ENCODE measurements at places on chromosomes 1 and 21.

GRCh38 chr1:238960071-238960470, 426.3 kb upstream of the CHRM3 start:
- DNase-seq = no peak

DNA sequence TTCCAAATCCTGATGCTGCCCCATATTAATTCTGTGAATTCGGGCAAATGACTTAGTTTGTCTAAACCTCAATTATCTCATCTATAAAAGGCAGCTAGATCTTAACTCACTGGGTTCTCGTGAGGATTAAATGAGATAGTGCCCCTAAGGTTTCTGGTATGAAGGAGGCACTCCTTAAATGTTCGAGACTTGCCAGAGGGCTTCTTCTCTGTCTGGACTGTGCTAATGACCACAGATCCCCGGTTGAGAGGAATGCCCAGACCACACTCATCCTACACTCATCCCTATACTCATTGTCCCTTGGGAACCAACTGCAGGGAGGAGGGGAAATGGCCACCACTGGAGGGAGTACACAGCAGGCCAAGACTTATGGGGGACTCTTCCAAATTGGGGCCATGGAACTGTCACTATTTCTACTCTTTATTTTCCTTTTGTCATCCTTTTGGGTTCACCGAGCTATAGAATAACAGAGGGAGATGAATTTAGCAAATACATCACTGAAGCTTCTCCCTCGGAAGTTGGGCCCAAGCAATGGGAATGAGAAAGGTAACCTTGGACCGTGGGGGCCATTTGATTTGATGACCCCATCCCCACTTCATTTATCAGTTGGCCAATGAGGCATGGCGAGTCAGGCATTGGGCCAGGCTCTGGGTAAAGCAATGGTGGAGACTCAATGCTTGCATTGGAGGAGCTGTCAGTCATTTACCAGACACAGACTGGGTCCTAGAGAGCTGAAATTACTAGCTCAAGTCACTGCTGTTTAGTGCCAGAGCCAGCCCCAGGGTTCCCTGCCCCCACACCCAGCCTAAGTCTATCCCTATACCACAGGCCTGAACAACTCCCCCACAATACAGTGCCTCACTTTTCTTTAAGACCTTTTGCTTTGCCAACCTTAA, 5.1 kb downstream of the ATF3 start:
- no peak for DNase-seq

- no peak for DNase-seq
These were observed 521.8 kb downstream of the PTPRU start for GRCh38 chr1:29757866-29758780.

GRCh38 chr1:108503062-108503733, 53.1 kb downstream of the NBPF6 start:
- DNase-seq = no peak

- DNase-seq = no peak
These were observed 601 bp downstream of the FAM131C start for GRCh38 chr1:16072616-16073484.

DNA sequence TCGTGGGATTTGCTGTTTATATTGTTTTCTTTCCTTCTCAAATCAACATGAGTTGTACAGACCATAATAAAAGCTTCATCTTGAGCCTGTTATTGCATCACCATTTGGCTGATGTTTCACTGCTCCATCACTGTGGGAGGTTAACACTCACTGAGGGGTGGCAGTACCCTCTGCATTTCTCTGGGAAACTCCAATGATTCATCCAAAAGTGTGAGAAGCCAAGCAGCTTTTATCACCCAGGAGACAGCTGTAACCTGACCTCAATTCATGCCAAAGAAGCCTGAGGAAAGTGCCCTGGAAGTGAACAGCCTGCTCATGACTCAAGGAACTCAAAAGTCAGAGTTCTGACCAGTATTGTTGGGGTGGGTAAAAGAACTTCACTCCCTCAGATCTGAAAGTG, 84.1 kb downstream of the GPR88 start:
- DNase-seq = no peak

- DNase-seq = no peak
These were observed 16.1 kb upstream of the HMGN1 start for GRCh38 chr21:39364949-39365348.

DNA sequence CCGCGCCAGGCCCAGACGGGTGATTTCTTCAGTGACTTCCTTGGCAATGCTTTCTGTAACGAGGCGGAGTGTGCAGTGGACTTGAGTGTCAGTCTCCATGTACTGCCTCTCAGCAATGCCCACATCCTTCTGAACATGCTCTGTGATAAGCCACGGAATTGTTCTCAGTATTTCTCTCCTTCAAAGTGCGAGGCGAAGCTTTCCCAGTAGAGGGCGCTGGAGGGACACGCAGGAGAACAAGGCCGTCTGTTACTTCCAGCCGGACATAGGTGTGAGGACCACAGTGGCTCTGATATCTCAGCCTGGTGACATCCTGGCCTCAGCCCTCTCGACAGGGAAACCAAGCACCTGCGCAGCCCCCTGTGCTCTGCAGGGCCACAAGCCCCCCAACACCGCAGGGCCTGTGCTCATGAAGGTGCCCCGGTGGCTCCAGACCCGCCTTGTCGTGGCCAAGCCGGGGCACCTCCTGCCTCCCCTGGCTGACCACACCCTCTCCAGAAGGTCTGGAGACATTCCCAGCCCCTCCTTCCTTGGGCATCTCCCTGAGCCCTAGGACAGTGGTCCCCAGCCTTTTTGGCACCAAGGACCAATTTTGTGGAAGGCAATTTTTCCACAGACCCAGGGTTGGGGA, 46.1 kb upstream of the BACE2 start:
- DNase-seq = peak; percentile 40

GRCh38 chr1:59007820-59008598, 224.2 kb upstream of the JUN start:
- no peak for DNase-seq

Measured in stimulated activated CD4-positive, alpha-beta T cell treated with anti-CD3 and anti-CD28 coated beads, TNF-alpha, amount 100 ng/mL, for 48 hours (primary cell).